Omental fat pad (tissue), 4 donors: ENCODE measurements at places on chromosomes 7 and 10. TPM values are rescaled to one million over a fixed set of nuclear protein-coding genes. Genes with fewer than 3 reads are reported as not detected.

GRCh38 chr10:102595293-102595692 is 49.0 kb upstream of the TRIM8 start:
- no peak for DNase-seq

DNA sequence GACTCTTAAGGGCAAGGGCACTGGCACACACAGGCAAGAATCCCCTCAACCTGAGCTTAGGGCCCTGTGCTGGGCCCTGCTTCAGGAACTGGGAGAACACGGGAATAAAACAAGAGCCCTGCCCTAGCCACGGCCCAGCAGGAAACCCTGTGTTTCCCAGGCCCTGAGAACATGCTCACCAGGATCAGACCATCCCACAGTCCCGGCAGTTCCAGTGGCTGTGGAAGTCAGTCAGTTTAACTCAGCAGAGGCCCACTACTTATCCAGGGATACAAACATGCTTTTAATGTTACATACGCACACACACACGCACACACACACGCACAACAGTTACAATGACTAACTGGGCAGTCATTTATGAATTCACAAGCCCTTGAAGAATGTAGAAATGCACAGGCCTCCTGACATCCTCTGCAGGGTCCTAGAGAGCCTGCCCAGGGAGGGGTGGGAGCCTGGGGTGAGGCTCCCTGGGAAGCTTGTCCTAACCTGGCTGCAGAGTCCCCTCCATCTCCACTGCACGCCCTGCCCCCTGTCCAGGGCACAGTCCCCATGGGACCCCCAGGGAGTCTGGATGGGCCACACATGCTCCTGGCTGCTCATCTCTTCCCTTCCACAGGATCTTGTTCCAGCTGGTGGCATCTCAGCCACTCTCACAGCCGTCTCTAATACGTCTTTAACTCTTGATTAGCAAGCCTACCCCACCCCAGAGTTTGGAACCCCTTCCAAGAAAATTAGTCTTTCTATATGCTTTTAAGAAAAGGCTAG is 97.6 kb downstream of the TCERG1L start:
- DNase-seq: no peak

DNA sequence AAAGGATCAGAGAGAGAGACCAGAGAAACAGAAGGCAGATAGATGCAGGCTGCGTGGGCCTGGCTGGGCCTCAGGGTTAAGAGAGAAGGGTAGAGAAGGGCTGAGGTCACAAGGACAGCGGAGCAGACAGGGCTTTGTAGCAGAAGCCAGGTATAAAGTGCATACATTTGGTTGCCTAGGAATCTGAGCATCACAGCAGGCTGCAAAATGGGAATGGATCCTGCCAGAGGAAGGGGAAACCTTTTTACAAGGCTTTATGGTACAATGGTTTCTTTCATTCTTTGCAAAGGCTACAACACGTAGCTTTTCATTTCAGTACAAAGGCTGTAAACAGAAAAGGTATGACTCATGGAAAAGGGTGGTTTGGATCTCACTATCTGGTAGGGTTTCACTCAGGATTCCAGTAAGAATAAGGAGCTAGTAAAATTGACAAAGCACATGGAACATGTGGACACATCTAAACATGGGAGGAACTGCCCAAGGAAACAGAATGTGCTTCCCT is 275.1 kb downstream of the DOCK4 start:
- no peak for DNase-seq

GRCh38 chr7:10724449-10724848 is 249.2 kb upstream of the PHF14 start:
- DNase-seq: no peak

DNA sequence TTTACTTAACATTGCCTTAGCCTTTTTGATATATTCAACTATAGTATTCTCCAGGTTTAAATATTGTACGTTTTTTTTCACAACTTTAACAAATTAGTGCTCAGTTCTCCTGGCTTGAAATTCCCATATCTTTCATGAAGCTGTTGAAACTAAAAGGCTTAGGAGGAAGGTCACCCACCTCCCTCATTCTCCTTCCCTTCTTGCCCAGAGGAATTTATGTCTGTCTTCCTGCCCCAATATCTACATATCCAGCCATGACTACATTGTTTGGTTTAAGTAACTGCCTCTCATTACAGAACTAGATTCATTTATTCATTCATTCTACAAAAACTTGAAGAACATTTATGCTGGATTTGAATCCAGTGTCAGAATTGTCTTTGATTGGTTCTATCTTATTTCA is 254.8 kb upstream of the C7orf33 start:
- DNase-seq: no peak

DNA sequence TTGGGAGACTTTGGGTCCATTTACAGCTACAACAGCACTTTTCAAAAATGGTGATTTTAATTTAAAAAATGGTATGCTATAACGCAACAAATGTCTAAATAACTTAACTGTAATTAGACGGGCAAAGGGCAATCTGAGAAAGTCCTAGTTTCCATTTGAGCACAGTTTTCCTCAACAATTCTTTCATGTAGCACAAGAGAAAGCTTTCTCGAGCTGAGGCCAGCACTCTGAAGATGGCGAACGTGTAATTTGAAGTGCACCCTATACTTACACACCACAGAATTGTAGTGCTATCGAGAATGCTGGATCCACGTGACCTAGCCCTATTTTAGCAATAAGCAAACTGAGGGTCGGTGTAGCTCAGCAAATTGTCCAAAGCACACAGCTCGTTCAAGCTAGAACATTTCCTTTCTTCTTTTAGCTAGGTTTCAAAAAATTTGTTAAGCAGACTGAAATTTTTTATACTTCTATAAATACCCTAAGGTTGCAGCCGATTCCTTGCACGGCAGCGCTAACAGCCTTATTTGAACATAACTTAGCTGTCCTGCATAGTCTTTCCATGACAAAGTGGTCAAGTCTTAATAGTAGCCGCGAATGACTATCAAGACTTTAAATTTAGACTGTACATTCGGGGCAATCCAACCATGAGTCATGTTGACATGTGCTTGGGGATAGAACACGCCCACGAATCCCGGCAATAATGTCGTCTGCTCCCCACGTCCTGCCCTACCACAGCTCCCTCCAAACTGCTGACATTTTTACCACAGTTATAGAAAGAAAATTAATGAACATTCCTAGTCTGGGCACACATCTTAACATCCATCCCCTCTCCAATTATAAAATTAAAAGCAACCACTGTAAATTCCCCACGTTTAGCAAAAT is 10.0 kb downstream of the KLF6 start:
- DNase-seq: no peak

- no peak for DNase-seq
Observed at GRCh38 chr7:51318001-51318400, 1.4 kb upstream of the COBL start.

Gene TUBAL3
- not detected for total RNA-seq

Gene AVPI1
- total RNA-seq: 102 TPM

Gene ADCYAP1R1
- total RNA-seq: 10.1 TPM

Gene CPA5
- total RNA-seq: not detected
